Urothelium cell line (cell line): ENCODE measurements at places on chromosomes 11 and 22.

DNA sequence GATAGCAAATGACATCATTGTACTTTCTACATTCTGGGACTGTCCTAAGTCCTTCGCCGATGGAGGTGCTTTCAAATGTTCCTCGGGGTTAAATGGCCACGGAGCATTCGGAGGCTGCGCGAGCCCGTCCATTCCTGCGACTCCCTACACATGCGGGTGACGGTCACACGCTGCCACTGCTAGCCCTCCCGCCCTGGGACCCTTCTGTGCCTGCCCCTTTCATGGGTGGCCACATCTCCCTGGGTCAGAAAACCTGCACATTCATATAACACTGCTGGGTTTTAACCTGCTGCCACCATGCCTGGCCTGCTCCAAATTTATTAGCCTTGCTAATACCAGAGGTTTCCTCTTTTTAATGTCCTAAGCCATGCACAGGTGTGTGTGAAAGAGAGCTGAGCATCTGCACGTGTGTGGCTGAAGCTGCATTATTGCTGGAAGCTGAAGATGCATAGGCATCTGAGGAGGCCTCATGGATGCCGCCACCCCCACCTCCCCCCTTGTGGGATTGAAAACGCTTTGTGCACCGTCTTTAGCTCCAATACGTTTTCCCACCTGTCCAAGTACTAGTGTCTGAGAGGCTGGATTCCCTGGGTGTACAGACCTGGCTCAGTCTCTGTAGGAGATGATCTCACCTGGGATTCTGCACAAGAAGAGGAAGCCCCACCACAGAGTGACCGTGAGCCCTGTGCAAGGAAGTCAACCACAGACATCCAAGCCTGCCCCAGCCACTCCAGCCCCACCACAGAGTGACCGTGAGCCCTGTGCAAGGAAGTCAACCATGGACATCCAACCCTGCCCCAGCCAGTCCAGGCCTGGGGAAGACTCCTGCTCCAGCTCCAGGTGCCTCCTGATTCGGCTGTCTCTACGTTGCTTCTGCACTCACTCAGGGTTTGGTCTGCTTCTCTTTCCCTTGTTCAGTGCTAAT, 626.4 kb downstream of the BRD1 start:
- no peak for DNase-seq

DNA sequence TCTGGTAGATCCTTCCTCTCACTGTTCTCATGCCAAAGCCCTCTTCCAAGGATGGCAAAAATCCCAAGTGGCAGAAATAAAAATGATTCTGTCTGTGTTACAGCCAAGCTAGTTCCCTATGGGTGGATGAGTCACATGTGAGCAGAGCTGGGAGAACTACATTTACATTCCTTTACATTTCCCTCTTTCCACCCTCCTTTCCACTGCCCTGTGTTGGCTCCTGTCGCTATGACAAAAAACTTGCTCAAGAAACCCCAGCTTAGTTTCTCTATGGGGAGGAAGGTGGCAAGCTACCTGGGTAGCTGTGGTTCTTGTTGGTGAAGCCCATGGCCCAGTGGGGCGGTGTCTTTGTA, 10.2 kb upstream of the DDB2 start:
- DNase-seq = no peak

DNA sequence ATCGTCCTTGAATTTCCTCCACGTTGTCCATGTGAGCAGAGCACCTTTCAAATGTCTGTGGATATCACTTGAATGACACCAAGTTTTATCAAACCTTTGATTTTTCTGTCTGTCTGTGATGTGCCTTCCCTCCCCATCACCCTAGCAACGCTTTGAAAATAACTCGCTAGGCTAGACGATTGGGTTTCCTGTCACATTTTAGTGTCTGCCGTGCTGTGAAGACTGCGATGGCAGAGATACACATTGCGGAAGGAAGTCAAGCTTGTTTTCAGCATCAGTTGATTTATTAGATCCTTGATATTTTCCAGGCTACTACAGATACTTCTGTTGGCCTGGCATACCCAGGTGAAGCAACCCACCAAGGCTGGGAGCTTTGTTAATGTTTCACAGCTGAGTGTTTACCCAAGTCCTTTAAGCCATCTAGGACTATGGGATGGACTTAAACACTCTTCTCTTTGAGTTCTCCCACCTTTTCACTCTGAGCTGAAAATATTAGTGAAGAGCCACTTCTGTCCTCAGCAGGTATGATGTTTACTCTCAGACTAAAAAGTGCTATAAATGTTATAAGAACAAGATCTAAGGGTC, 93.6 kb upstream of the CD44 start:
- DNase-seq = no peak

GRCh38 chr11:57379732-57380131, 1.2 kb downstream of the PRG3 start:
- peak; percentile 53 for DNase-seq

GRCh38 chr11:75986966-75987365, 172.0 kb downstream of the UVRAG start:
- no peak for DNase-seq

DNA sequence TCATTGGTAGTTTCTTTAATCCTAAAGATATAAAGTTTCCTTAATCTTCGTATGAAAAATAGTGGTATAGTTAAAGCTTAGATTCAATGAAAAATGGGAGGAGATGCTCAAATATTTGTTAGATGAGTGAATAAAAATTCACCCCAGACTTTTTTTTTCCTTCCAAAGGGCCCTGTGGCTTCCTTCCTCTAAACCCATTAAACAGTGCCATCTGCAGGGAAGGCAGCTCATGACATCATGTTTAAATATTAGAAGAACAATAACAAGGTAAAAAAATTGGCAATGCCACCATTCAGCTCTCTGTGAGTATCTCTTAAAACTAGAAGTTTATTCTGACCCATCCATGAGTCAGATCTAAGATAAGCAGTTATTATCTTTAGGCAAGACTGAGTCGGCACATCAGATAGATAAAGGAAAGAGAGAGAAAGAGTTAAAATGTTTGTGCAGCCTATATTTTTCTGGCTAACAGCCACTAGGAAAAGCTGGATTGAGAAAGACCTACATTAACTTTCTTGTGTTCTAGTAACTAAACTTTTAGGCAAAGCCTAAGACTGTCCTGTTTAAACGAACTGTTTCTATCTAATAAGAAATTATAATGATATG, 19.1 kb upstream of the OOSP1 start:
- peak; percentile 44 for DNase-seq
